ENCODE measurements at places on chromosomes 3 and 15.

GRCh38 chr3:141561426-141562034 is 74.7 kb downstream of the RASA2 start:
- peak; percentile 48 for DNase-seq

DNA sequence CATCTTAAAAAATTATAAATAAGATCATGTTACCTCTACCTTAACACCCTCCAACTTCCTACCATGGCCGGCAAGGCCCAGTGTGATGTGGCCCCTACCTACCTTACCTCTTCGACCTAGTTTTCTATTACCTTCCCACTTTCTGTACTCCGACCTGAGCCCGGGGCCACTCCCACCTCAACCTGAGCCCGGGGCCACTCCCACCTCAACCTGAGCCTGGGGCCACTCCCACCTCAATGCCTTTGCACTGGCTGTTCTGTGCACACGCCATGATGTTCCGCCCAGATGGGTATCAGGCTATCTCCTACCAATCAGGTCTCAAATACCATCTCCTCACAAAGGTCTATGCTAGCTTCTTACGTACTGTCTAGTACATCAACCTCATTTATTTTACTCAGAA is 66.8 kb upstream of the XXYLT1 start:
- no peak for DNase-seq

GRCh38 chr15:51680321-51680720 is 982 bp upstream of the SCG3 start:
- DNase-seq: no peak

GRCh38 chr3:117619805-117620204 is 910.2 kb downstream of the TUSC7 start:
- no peak for DNase-seq

GRCh38 chr3:138271189-138271794 is 58.4 kb downstream of the NME9 start:
- DNase-seq: no peak

DNA sequence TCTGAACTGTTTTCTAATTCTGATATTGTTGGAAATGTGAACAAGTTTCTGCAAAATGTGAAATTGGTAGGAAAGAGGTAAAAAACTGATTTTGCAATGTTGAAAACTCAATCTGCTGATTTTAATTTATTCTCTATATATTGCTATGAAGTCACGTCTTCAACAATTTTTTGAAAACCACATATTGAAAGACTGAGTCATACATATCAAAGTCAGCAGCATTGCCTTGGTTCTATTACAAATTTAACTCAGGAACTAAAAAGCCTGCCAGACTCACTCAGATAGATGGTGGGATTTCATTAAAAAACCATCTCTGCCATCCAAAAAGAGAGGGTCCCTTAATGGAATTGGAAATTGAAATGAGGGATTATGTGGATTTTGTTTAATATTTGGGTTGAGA is 351.4 kb downstream of the CNTN3 start:
- no peak for DNase-seq

- DNase-seq: no peak
These were observed 51.7 kb downstream of the SLC6A6 start for GRCh38 chr3:14453876-14454638.

- peak; percentile 16 for DNase-seq
These were observed 24.4 kb downstream of the PTPN23 start for GRCh38 chr3:47404955-47405790.

GRCh38 chr3:129000742-129001100 is 383 bp upstream of the EFCC1 start:
- DNase-seq: no peak

- DNase-seq: no peak
These were observed 338.1 kb downstream of the EFHB start for GRCh38 chr3:19595884-19596283.

DNA sequence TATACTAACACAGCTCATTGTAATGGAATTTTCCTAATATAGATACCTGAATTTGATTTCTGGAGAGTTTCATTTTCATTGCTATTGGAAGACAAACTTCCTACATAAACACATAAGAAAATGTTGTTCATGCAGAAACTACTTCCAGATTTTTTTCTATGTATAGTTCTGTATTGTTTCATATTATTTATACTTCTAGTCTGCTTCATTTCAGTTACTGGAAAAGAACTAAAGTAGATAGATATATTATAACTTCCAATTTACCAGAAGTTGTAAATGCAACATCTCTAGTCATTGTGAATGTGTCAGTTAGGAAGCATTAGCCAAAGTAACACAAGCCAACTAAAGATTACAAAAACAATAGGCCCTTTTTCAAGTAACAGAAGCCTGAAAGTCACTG is 147.3 kb upstream of the ZNF385D start:
- DNase-seq: no peak

- no peak for DNase-seq
These were observed 21.9 kb upstream of the SSR3 start for GRCh38 chr3:156576651-156577348.

GRCh38 chr15:71374607-71375352 is 259.5 kb downstream of the THSD4 start:
- peak; percentile 83 for DNase-seq

DNA sequence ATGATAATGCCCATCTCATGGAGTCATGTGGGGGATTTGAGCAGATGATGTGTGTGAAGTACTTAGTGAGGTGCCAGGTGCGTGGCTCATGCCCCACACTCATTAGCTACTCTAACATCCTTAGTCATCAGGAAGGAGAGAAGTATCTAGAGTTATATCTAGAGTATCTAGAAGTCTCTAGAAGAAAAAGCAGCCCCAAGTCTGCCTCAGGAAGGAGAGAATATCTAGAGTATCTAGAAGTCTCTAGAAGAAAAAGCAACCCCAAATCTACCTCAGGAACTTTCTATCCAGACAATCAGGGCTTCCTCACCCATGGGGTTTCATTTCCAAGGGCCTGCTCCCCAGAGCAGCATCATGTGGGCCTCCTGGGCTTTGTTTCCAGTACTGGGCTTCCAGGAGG is 24.7 kb upstream of the DOCK3 start:
- no peak for DNase-seq

DNA sequence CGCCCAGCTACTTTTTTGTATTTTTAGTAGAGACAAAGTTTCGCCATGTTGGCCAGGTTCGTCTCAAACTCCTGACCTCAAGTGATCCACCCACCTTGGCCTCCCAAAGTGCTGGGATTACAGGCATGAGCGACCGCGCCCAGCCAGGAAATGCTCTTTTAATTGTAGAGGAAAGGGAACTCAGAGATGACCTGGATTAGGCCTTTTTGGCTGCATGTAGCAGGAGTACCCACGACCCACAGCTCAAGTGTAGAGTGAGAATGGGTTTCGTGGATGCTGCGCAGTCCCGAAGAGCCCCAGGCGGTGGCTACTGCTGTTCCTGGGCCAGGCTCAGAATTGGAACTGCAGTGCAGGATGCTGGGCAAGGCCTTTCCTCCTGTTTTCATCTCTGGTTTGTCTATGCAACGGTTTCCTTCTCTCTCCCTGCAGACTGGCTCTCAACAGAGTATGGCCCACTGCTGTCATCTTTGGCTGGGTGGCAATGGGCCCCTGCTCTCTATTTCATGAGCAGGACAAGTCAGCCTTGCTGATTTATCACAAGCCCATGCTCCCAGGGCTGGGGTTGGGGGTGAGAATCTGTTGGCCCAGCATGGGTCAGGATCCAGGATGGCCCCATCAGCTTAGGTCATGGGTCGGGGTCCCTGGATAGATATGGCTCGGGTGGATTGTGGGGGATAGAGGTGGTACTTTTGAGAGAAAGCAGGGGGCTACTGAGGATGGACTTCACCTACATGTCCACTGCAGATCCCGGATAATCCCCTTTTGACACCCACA is 51.2 kb downstream of the GASK1A start:
- DNase-seq: no peak

GRCh38 chr3:65142456-65142855 is 454.7 kb upstream of the ADAMTS9 start:
- DNase-seq: no peak

DNA sequence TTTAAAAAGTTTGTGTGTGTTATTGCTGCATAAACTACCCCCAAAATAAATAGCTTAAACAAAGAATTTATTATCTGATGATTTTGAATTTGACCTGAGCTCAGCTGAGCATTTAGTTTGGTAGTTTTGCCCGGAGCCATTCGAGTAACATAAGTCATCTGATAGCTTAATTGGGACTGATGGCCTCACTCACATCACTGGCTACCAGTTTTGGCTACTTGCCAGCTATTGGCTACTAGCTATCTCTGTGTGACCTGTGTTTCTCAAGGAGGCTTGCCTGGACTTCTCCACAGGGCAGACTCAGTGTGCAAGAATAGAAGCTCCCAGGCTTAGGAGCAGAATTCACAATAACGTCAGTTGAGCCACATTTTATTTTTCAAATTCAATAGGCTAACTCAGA is 9.0 kb downstream of the CNTN3 start:
- no peak for DNase-seq

DNA sequence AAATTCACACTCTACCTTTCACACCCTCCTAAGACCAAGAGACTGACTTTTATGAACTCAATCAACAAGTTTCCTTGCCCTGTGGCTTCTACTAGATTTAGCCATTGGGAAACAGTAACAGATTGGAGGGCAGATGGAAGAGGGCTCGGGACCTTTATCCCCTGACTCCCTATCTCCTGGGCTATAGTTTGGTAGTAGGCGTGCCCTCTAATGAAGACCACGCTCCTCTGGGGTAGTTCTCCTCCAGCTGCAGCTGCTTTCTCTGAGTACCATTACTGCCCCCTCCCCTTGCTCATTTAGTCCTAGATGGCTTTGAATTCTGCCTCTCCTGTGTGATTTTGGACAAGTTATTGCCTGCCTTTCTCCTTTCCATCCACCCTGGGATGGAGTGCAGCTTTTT is 33.3 kb downstream of the FMN1 start:
- no peak for DNase-seq

- DNase-seq: no peak
These were observed 117.3 kb upstream of the CADPS start for GRCh38 chr3:62992520-62992919.

- no peak for DNase-seq
These were observed 62.7 kb upstream of the MFGE8 start for GRCh38 chr15:88975891-88976290.

GRCh38 chr3:63644212-63644797 is 8.2 kb upstream of the SNTN start:
- no peak for DNase-seq

GRCh38 chr3:113436809-113437208 is 4.5 kb downstream of the CFAP44 start:
- no peak for DNase-seq

GRCh38 chr3:133962849-133963248 is 66.9 kb downstream of the SLCO2A1 start:
- peak; percentile 60 for DNase-seq

GRCh38 chr3:32293903-32294302 is 55.4 kb downstream of the CMTM8 start:
- no peak for DNase-seq

- DNase-seq: no peak
These were observed 195.8 kb downstream of the BBX start for GRCh38 chr3:107718547-107718946.

Data from AG09319 (cell line).